ENCODE measurements at places on chromosomes 2 and 18. TPM values are rescaled to one million over a fixed set of nuclear protein-coding genes. Genes with fewer than 3 reads are reported as not detected.

DNA sequence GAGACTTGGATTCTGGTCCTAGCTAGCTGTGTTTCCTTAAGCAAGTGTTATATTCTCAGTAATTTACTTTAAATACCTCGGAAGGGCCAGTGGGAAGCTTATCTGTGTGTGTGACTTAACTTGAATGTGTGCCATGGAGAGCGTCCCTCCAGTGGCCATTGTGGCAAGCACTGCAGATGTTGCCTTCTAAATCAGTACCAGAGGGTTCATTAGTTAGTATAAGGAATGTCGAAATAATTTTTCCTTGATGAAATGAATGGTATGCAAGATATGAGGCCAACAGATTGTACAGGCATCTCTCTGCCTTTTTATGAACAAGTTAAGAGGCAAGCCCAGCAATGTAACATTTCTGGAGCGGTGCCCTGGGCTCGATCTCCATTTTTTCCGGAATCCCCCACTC lies 52.0 kb downstream of the FBXO36 start:
- no peak for DNase-seq

DNA sequence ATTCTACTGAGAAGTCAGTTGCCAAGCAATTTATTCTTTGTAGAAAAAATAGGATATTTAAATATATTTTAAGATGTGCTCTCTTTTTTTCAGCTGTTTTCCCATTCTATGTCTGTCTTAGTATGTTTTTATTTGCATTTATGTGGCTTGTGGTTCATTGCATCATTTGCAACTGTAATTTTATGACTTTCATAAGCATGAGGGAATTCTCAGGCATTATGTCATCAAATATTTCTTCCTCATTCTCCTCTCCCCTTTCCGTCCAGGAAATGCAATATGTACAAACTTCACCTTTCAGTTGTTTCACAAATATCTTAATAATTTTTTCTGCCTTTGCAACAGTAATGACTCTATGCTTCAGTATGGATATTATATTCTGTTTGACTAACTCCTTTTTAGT lies 560.2 kb upstream of the LRATD1 start:
- no peak for DNase-seq

GRCh38 chr2:33265584-33266338 lies 210.7 kb upstream of the RASGRP3 start:
- DNase-seq, result no peak

OBSL1 gene
- polyA plus RNA-seq, result not detected

DNA sequence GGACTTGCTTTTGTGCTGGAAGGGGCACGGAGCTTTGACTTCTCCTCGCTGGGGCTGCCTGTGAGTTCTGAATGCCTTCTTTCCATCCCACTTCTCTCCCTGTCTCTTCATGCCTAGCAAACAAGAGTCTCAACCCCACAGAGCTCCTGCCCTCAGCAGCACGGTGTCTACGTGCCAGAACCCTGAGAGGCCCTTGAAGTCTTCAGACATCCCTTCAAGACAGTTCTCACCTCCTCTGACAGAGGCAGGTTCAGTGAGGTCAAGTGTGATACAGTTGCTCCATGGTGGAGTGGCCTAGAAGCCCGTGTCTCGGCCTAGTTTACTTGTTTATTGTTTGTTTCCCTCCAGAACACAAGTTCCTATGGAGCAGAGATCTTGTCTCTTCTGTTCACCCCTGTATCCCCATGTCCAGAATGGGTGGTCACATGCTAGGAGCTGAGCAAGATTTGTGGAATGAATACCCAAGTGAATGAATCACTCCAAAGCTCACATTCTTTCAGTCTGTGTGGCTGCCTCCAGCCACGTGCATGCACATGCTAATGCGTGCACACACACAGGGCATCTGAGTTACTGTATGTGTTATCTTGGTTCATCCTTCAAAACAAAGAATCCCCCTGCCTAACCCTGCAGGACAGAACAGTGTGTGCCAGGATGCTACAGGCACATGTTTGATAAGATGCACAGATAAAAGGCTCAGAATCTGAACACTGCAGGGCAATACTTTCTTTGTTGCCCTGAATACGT lies 391.6 kb downstream of the NBAS start:
- no peak for DNase-seq

GRCh38 chr2:9763356-9764152 lies 79.7 kb upstream of the TAF1B start:
- peak; percentile 38 for DNase-seq
